ENCODE measurements at places on chromosomes 1 and 21. TPM values are rescaled to one million over a fixed set of nuclear protein-coding genes. Genes with fewer than 3 reads are reported as not detected.

Gene TMEM61
- 1.2 TPM for total RNA-seq

Gene C8B
- total RNA-seq: not detected

Gene VHLL
- not detected for total RNA-seq

Gene NHLH1
- not detected for total RNA-seq

Gene TNFSF18
- not detected for total RNA-seq

Gene TSHB
- total RNA-seq: not detected

Gene CNN3
- total RNA-seq: 74.1 TPM

Gene KRTAP10-10
- not detected for total RNA-seq

Gene EPHA10
- total RNA-seq: 0.60 TPM

Gene TNN
- total RNA-seq: 0.08 TPM
